AG10803 (cell line): ENCODE measurements at places on chromosomes 13 and 19.

DNA sequence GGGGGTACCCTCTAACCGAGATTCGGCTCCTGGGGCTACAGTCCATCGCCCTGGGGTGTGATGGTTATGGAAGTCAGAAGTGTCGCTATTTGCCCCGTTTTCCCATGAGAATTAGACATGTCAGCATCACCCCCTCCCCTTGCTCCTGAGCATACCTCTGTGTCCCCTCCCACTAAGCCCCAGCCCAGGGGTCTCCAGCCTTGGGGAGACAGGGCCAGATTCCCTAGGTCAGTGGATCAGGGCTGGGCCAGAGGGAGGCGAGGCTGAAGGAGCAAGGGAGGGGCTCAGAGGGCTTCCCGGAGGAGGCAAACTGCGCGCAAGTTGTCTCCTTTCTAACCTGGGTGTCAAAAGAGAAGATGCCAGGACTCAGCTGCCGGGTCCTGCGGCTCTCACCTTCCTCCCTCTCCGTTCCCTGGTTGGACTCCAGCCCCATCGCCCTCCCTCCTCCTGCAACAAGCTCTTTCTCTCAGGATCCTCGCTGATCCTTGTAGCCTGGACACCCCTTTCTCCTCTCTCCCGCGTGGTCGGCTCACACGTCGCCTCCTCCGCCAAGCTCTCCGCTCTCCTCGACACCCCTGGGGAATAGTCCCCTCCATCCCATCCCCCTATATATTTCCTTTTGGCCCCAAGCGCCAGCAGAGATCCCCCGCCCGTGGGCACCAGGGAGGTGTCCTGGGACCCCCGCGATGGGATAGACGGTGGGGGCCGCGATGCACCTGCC is 459 bp upstream of the TMEM59L start:
- no peak for DNase-seq

GRCh38 chr19:16351133-16351809 is 26.6 kb downstream of the KLF2 start:
- DNase-seq, result peak; percentile 44

- DNase-seq, result peak; percentile 62
Measured at GRCh38 chr13:111460548-111461444, 140.4 kb downstream of the TEX29 start.

GRCh38 chr13:113916330-113916815 is 52.5 kb upstream of the GAS6 start:
- peak; percentile 89 for DNase-seq

DNA sequence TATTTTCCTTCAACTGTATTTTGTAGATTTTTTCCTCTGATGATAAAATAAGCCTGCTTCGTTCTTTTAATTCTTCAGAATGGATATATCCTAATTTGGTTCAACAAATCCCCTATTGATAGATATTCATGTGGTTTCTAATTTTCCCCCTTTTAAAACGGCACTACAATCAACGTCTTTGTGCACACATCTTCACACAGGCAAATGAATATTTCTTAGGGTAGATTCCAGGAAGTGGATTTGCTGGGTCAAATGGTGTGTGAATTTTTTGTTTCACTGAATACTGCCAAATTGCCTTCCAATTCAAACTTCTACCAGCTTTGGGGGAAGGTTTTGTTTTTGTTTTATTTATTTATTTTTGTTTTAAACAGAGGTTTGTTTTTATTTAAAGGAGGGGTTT is 287.2 kb downstream of the FOXO1 start:
- DNase-seq, result no peak
